Activated CD8-positive, alpha-beta memory T cell treated with anti-CD3 and anti-CD28 coated beads for 48 hours (primary cell): ENCODE measurements at places on chromosomes 7 and 10.

GRCh38 chr10:133420579-133420978 is 3.8 kb downstream of the SPRN start:
- DNase-seq: no peak

GRCh38 chr7:23001610-23002009 is 12.3 kb downstream of the HYCC1 start:
- no peak for DNase-seq

GRCh38 chr7:51325908-51326307 is 9.3 kb upstream of the COBL start:
- DNase-seq: no peak

GRCh38 chr7:29289156-29290021 is 94.8 kb downstream of the CHN2 start:
- DNase-seq: no peak

DNA sequence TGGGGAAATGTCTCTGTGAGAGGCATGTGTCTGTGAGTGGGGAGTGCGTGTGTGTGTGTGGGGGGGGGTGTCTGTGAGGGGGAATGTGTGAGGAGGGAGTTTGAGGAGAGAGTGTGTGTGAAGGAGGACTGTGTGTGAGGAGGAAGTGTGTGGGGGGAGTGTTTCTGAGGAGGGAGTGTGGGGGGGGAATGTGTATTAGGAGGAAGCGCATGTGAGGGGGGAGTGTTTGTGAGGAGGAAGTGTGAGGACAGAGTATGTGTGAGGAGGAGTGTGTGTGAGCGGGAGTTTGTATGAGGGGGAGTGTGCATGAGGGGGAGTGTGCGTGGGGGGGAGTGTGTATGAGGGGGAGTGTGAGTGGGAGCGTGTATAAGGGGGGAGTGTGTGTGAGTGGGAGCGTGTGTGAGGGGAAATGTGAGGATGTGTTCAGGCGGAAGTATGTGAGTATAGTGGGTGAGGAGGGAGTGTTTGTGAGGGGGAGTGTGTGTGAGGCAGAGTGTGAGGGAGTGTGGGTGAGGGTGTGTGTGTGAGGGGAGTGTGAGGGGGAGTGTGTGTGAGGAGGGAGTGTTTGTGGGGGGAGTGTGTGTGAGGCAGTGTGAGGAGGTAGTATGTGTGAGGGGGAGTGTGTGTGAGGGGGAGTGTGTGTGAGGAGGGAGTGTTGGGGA is 21.8 kb upstream of the PTPRN2 start:
- DNase-seq: no peak

GRCh38 chr7:1239803-1240516 is 7.3 kb downstream of the UNCX start:
- DNase-seq: no peak

DNA sequence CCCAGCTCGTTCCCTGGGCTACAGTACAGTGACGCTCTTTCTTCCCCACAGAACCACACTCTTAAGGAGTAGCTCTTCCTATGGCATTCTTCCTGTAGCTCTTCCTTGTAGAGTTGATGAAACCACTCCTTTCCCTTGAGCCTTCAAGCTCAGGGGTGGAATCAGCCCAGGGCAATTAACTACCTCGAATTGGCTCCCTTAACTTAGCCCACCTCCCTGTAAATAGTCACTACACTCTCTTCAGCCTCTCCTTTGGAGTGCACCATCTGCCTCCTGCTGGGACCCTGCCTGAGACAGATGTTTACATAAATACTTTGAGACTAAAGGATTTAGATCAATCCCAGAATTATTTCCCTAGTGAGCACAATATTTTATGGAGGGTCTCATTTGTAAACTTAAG is 537.8 kb upstream of the AUTS2 start:
- no peak for DNase-seq

GRCh38 chr10:82267465-82267864 is 392.5 kb downstream of the NRG3 start:
- no peak for DNase-seq
